ENCODE measurements at places on chromosomes 1 and 21.

DNA sequence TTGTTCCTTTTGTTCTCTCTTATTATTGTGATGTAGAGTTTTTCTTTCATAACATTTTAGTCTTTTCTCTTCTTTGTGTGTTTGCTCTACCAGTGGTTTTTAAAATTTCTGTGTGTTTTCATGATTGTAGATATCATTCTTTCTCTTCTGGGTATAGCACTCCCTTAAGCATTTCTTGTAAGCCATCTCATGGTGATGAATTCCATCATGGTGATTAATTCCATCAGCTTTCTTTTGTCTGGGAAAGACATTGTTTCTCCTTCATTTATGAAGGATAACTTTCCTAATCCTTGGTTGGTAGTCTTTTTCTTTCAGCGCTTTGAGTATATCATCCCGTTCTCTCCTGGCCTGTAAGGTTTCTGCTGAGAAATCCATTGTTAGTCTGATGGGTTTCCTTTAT is 22.7 kb downstream of the CD55 start:
- no peak overlapping the region for H3K27ac ChIP-seq
- DNase-seq = no peak
- H3K4me1 ChIP-seq = no peaks in the 10 kb centered on the region
- no peak overlapping the region for H3K4me3 ChIP-seq

DNA sequence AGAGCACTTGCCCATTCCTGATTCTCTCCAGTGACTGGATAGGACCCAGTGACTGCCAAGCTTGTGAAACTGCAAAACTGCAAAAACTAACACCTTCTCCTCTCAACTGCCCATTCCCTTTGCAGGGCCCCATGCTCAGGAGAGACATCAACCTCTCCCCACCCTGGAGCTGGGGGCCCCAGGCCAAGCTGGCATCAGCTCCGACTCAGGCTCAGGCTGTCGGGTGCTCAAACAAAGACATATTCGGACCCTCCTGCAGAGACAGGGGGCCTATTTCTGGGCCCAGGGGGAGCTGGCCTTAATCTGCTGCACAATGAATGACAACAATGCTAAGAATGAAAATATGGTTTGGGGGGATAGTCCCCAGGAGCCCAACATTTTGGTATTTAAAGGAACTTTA is 11.8 kb downstream of the LMX1A start:
- H3K27ac ChIP-seq = no peak overlapping the region
- no peaks in the 10 kb centered on the region for H3K4me1 ChIP-seq
- DNase-seq = no peak
- H3K36me3 ChIP-seq = no peaks in the 10 kb centered on the region
- H3K27me3 ChIP-seq = peaks cover 7% of the 10 kb centered on the region
- no peak overlapping the region for H3K4me3 ChIP-seq

DNA sequence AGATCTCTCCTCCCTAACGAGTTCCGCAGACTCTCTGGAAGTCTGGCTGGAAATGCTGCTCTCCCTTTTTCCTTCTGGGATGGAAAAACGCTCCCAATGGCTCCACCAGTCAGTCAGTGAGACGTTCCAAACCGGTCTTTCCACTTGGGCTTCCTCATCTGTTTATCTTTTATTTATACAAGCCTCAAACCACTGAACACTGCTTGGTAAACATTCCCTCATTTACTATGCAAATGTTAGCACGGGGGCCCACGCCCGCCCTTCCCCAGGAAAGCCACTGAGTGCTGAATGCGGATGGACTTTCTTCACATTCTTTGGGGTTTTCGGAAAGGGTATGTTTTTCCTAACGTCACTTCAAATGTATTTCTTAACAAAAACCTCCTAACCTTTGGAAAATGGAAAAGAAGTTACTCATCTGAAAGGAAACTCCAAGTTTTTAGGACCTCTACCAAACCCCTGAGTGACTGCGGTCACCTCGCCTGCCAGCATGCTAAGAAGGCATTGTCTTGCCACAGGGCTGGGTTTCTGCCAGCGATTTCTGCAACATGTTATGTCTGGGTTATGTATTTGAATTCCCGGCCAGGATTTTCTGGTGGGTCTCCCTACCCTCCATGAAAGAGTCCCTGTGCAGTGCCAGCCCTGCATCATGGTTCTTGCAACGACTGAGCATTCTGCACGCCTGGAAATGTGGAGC is 14.0 kb upstream of the UMODL1 start:
- H3K27ac ChIP-seq = peak overlapping the region; percentile 26
- H3K4me3 ChIP-seq = no peak overlapping the region
- no peaks in the 10 kb centered on the region for H3K36me3 ChIP-seq
- peaks cover 12% of the 10 kb centered on the region for H3K4me1 ChIP-seq

DNA sequence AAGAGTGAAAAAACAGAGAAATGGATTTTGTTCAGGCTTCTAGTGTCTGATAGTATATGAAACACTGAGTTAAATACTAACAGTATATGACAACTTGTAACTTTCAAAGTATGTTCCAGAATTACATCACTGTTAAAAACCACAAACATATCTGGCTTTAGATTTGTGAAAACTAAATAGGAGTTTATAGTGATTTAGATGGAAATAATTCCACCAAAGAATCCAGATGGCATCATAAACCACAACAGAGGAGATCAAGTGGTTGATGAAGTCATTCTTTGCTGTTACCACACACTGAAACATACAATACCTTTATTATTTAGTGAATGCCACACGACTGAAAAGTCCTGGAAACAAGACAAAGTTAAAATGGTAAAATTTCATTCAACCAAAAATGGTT is 37.2 kb downstream of the ALG14 start:
- H3K36me3 ChIP-seq = no peaks in the 10 kb centered on the region
- peaks cover 5% of the 10 kb centered on the region for H3K4me1 ChIP-seq
- H3K27ac ChIP-seq = no peak overlapping the region
- no peak overlapping the region for H3K4me3 ChIP-seq
- no peaks in the 10 kb centered on the region for H3K27me3 ChIP-seq

DNA sequence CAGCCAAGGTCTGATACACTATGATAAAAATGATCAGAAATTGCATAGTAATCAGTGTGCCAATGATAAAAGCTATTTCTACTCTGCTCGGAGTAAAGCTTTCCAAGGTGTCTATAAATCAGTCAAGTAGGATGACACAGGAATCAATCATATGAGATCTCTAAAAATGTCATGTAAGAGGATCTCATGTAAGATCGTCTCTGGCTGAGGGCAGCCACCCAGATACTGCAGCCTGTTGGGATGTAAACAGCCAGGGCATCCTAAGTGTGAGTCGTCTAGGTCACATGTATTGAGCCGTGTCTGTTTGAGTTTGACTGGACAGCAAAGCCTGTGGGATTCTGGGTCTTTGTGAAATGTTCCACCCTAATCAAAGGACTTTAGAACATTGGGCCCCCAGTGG is 2.8 kb upstream of the TEX35 start:
- no peaks in the 10 kb centered on the region for H3K27me3 ChIP-seq
- no peak overlapping the region for H3K27ac ChIP-seq
- no peak for DNase-seq
- no peaks in the 10 kb centered on the region for H3K4me1 ChIP-seq

- H3K36me3 ChIP-seq = no peaks in the 10 kb centered on the region
- H3K4me3 ChIP-seq = peak overlapping the region; percentile 95
- peak; percentile 69 for DNase-seq
- H3K4me1 ChIP-seq = peaks cover 4% of the 10 kb centered on the region
- no peaks in the 10 kb centered on the region for H3K27me3 ChIP-seq
- peak overlapping the region; percentile 98 for H3K27ac ChIP-seq
Observed at GRCh38 chr1:93448292-93448982, 519 bp downstream of the FNBP1L start.

- no peaks in the 10 kb centered on the region for H3K36me3 ChIP-seq
- DNase-seq = no peak
- H3K4me3 ChIP-seq = no peak overlapping the region
- peaks cover 3% of the 10 kb centered on the region for H3K4me1 ChIP-seq
Observed at GRCh38 chr1:196557797-196558196, 50.4 kb downstream of the KCNT2 start.

GRCh38 chr1:169468982-169469381 is 16.8 kb downstream of the SLC19A2 start:
- H3K36me3 ChIP-seq = peaks cover 10% of the 10 kb centered on the region
- DNase-seq = no peak
- H3K4me3 ChIP-seq = no peak overlapping the region
- H3K27ac ChIP-seq = no peak overlapping the region
- no peaks in the 10 kb centered on the region for H3K27me3 ChIP-seq
- H3K4me1 ChIP-seq = peaks cover 5% of the 10 kb centered on the region

DNA sequence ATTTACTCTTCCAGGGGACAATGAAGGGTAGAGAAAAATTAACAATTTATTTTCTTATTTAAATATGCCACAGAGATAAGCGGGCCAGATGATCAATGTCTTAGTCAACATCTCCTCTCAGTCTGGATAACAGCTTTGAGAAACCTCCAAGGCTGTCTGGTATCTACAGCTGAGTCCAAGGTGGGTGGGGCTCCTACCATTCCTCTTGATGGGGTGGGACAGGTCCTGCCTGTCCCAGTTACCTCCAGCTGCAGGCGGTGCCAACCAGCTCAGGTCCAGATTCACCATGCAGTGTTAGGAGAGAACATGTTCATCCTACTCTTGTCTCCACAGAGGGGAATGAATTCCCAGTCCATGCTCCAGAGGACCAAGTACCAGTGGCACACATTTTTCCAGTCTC is 21.1 kb downstream of the CSMD2 start:
- no peaks in the 10 kb centered on the region for H3K4me1 ChIP-seq
- H3K36me3 ChIP-seq = no peaks in the 10 kb centered on the region
- H3K27me3 ChIP-seq = no peaks in the 10 kb centered on the region
- DNase-seq = no peak

DNA sequence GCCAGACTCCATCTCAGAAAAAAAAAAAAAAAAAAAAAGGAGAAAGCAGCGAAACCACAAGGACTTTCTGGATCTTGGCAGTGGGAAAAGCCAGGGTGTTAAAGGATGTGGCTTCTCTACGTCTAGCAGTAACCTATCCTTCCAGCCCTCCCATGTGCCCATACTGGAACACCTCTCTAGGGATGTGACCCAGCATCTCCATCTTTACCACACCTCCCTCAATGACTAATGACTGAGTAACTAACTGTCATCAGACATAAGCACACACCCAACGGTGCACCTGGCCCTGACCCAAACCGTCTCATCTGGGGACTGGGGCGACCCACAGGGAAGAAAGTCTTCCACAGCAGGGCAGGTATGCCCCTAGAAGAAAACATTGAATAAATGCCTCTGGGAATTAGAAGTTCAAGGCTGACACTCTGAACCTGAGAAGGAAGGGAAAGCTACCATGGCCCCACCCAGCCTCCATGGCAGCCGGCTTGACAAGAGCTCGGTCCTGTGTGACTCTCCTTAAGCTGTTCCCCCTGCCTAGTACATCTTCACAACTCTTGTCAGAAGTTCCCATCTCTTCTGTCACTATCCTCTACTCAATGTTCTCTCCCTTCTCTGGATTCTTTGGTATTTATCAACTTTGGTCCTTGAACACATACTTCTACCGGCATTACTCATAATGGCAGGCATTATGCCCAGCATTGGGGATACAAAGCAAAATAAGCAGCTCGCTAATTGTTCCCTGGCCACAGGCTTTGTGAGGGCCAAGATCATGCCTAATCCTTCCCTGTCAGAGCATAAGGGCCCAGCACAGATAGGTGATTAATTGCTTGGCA is 14.8 kb upstream of the PAQR6 start:
- H3K27me3 ChIP-seq = no peaks in the 10 kb centered on the region
- H3K4me1 ChIP-seq = no peaks in the 10 kb centered on the region
- H3K4me3 ChIP-seq = no peak overlapping the region
- peaks cover 85% of the 10 kb centered on the region for H3K36me3 ChIP-seq
- no peak for DNase-seq
- no peak overlapping the region for H3K27ac ChIP-seq

DNA sequence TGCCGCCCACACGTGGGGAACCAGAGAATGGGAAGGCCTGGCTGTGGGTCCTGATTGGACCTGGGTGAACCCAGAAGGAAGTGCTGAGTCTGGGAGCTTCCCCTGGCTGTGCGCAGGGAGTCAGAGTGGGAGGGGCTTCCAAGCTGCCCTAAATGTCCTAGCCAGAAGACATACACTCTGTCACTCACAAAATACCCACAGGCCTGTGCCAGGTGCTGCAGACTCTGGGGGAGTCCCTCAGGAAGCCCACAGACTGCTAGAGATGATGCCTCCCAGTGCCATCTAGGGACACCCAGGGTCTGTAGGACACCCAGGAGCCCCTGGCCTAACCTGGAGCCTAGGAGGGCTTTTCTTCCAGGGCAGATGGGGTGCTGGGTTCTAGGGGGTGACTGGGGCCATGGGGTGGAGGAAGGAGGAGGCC is 33.7 kb upstream of the LRP8 start:
- no peak for DNase-seq
- no peaks in the 10 kb centered on the region for H3K27me3 ChIP-seq
- no peaks in the 10 kb centered on the region for H3K36me3 ChIP-seq
- H3K4me3 ChIP-seq = no peak overlapping the region
- peaks cover 6% of the 10 kb centered on the region for H3K4me1 ChIP-seq

GRCh38 chr1:197510691-197511378 is 242.8 kb downstream of the CRB1 start:
- no peaks in the 10 kb centered on the region for H3K4me1 ChIP-seq
- H3K4me3 ChIP-seq = no peak overlapping the region
- no peaks in the 10 kb centered on the region for H3K27me3 ChIP-seq
- H3K27ac ChIP-seq = no peak overlapping the region
- DNase-seq = no peak

DNA sequence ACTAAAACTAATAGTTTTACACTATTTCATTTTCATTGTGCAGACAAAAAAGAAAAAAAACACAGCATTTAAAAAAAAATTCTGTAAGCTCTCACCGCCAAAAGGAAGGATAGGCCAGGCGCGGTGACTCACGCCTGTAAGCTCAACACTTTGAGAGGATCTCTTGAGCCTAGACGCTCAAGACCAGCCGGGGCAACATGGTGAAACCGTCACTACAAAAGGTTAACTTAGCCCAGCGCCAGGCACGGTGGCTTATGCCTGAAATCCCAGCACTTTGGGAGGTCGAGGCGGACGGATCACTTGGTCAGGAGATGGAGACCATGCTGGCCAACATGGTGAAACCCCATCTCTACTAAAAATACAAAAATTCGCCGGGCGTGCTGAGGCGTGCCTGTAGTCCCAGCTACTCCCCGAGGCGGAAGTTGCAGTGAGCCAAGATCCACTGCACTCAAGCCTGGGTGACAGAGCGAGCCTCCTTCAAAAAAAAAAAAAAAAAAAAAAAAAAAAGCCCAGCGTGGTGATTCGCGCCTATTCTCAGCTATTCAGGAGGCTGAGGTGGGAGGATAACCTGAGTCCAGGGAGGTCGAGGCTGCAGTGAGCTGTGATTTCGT is 14.3 kb upstream of the SPEN start:
- H3K36me3 ChIP-seq = no peaks in the 10 kb centered on the region
- peak; percentile 20 for DNase-seq
- peaks cover 21% of the 10 kb centered on the region for H3K4me1 ChIP-seq

- H3K36me3 ChIP-seq = no peaks in the 10 kb centered on the region
- peaks cover 6% of the 10 kb centered on the region for H3K4me1 ChIP-seq
- DNase-seq = no peak
- no peak overlapping the region for H3K4me3 ChIP-seq
Observed at GRCh38 chr1:180598333-180598974, 33.4 kb upstream of the XPR1 start.
